ENCODE measurements at places on chromosomes 2 and 18.

- no peaks in the 10 kb centered on the region for H3K36me3 ChIP-seq
- no peak overlapping the region for H3K4me3 ChIP-seq
- H3K4me1 ChIP-seq, result no peaks in the 10 kb centered on the region
- H3K27me3 ChIP-seq, result no peaks in the 10 kb centered on the region
- DNase-seq, result no peak
Measured at GRCh38 chr18:62438018-62438329, 84.9 kb upstream of the ZCCHC2 start.

GRCh38 chr2:100580367-100581276 is 17.8 kb downstream of the PDCL3 start:
- no peak overlapping the region for H3K27ac ChIP-seq
- H3K27me3 ChIP-seq, result no peaks in the 10 kb centered on the region
- H3K36me3 ChIP-seq, result no peaks in the 10 kb centered on the region
- H3K4me1 ChIP-seq, result no peaks in the 10 kb centered on the region

- H3K4me1 ChIP-seq, result peaks cover 2% of the 10 kb centered on the region
- no peak overlapping the region for H3K27ac ChIP-seq
- no peaks in the 10 kb centered on the region for H3K27me3 ChIP-seq
Measured at GRCh38 chr2:159961037-159961436, 101.4 kb downstream of the PLA2R1 start.

GRCh38 chr2:215831296-215831913 is 181.9 kb downstream of the MREG start:
- no peak overlapping the region for H3K4me3 ChIP-seq
- peak; percentile 20 for DNase-seq
- H3K4me1 ChIP-seq, result no peaks in the 10 kb centered on the region
- no peak overlapping the region for H3K27ac ChIP-seq

DNA sequence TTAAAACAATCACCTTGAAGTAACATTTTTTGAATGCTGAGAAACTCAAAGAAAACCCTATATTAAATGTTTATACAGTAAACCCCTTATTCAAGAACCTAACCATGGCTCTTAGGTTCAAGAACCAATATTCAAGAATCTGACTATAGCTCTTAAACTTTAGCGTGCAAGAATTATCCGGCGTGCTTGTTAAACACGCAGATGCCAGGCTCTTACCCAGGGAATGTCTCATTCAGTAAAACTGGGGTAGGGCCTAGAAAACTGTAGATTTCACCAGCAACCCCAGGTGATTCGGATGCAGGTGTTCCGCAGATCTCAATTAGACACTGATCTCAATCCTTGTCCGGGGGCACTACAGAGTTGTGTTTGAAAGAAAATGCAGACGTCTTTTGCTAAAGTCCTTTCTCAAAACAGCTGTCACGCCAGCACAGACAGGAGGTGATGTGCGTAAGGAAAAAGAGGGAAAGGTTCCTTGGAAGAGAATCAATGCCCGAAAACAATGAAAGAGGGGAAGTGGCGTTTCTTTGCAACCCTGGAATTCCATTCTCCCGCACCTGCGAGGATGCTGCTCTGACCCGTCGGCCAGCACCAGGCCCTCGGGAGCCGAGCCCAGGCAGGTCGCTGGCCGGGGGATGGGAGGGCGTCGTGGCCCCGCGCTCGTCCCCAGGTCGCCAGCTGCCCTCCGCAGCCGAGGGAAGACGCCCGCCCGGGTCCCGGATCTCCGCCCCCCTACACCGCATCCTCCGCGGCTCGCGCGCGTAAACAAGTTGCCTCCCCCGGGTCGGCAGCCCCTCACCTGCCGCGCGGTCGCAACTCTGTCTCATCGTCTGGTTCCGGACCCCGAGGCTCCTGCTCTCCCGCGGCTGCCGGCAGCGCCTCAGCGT is 851 bp downstream of the EIF2AK3 start:
- peak overlapping the region; percentile 79 for H3K4me3 ChIP-seq
- no peaks in the 10 kb centered on the region for H3K36me3 ChIP-seq
- H3K27me3 ChIP-seq, result no peaks in the 10 kb centered on the region
- H3K27ac ChIP-seq, result peak overlapping the region; percentile 63
- H3K4me1 ChIP-seq, result peaks cover 6% of the 10 kb centered on the region
- DNase-seq, result peak; percentile 41

GRCh38 chr2:27150639-27151230 is 1.9 kb downstream of the TCF23 start:
- H3K27me3 ChIP-seq, result no peaks in the 10 kb centered on the region
- DNase-seq, result no peak
- H3K4me1 ChIP-seq, result no peaks in the 10 kb centered on the region
- H3K36me3 ChIP-seq, result no peaks in the 10 kb centered on the region
- H3K27ac ChIP-seq, result no peak overlapping the region
